ENCODE measurements at places on chromosomes 5 and 9.

DNA sequence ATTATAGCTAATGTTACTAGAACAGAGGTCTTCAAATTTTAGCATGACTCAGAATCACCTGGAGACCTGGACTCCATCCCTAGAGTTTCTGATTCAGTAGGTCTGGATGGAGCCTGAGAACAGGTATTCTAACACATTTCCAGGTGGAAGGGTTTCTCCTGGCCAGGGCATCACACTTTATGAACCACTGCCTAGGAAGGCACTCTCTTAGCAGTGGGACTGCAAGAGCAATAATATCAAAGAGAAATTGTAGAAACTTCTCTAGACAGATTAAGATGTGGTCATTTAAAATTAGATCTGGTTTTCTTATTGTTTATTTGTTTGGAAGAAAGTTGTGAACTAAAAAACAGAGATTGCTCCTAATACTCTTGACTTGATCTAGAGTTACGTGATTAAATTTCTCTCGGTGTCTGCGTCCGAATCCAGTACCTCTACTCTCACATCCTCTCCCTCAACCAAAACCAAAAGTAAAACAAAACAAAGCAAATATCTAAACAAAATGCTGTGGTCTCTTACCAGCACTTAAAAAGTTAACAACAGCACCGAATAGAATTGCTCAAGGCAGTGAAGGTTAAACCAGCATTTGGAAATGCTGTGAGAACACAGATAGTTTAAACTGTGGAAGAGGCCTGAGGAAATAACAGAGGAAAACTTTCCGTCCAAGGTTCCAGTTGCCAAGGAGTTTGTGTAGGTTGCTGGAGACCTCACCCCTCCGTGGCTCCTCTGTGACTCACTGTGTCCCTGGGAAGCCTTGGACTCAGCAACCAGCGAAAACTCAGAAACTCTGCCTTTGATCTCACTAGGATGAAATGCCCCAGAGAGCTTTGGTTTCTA lies 193.4 kb downstream of the ARRDC3 start:
- no peak for DNase-seq

DNA sequence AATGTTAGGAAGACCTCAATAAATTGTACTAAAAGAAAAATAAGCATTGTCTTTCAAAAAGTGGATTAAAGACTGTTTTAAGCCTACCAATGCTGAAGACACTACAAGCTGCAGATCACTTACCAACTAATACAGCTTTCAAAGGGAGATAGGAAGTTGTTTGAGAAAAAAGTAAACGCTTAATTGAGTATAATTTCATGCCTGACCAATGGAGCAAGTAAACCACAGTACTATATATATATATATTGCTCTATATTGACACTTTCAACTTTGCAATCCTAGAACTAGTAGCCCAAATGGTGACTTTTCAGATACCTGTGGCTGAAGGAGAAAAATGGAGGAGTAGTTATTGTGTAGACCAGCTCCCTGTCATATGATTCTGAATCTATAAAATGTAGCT lies 85.7 kb downstream of the FREM1 start:
- no peak for DNase-seq

DNA sequence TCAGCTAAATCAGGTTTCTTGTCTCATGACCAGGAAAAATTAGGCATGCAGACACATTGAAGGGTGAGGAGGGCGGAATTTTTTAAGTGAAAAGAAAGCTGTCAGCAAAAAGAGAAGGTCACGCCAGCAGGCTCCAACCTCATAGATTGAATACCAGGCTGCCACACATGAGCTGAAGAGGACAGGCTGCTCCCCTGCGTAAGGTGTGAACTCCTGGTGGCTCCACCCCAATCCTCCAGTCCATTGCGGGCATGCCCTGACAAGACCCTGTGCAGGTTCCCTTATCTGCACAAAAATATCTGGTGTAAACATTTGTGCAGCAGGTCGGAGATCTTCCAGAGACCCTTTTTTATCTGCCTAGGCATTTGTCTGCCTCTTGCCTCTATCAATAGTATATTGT lies 22.9 kb upstream of the TEX10 start:
- DNase-seq, result no peak

DNA sequence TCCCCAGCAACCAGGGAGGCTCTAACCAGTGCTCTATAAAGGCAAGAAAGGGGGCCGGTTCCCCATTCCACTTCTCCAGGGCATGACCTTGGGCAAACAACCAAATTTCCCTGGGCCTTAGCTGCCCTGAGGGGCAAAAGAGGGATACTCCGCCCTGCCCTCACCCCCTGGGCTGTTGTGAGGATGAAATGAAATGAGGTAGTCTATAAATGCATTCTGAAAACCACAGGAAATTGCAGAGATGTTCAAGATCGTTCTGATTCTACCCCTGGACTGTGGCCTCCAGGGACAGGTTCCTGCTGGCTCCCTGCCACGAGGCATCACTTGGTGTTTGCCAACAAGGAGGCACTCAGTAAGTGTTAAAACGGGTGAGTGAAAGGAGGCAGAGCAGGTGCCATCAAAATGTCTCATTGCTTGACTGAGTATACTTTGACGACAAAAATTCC lies 5.7 kb downstream of the RAPGEF1 start:
- DNase-seq, result no peak

- DNase-seq, result no peak
Measured at GRCh38 chr5:79992891-79993657, 2.0 kb upstream of the MTX3 start.

DNA sequence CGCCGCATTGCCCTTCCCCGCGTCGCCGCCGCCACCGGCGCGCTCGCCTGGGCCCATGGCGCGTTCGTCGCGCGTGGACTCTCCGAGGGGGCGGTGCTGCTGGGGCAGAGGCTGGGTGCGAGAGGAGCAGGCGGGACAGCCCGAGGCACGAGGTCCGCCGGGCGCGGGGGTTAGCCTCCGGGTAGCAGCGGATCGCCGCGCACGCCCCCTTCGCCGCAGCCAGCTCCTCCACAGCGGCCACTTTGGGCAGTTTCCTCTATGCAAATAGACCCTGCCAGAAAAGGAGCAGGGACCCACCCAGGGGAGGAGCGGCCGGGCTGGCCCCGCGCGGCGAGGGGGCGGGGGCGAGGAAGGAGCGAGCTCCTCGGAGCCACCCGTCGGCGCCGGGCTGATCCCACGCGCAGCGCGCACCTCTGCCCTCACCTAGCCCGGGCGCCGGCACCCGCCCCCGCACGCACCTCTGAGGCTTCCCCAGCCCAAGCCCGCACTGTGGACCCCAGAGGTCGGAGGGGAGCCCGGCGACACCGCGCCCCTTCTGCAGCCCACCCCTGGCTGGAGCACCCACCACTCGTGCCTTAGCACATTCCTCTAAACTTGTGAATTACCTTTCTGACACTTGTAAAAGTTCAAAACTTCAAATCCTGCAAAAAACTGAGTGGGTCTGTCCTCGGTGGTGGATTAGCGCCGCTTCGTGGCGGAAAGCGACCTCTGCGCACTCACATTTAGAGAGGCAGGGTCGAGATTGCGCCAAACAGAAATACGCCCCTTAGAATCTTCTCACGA lies at the start of gene COL23A1:
TSS of gene COL23A1 (minus strand) at position 253 of the 783 bp plus-strand sequence.
- DNase-seq, result no peak

DNA sequence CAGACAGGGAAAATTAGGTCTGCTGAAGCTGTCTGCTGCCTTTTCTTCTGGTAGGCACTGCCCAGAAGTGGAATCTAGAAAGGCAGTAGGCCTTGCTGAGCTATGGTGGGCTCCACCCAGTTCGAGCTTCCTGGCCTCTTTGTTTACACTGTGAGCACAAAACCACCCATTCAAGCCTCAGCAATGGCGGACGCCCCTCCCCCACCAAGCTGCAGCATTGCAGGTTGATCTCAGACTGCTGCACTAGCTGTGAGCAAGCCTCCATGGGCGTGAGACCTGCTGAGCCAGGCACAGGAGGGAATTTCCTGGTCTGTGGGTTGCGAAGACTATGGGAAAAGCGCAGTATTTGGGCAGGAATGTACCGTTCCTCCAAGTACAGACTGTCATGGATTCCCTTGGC lies 18.5 kb downstream of the AGTPBP1 start:
- no peak for DNase-seq

- DNase-seq, result no peak
Measured at GRCh38 chr5:141182248-141182647, at the start of gene PCDHB16. PCDHB16 (plus strand) TSS chr5:141182387; CDS start chr5:141182560, 173 bp downstream.

DNA sequence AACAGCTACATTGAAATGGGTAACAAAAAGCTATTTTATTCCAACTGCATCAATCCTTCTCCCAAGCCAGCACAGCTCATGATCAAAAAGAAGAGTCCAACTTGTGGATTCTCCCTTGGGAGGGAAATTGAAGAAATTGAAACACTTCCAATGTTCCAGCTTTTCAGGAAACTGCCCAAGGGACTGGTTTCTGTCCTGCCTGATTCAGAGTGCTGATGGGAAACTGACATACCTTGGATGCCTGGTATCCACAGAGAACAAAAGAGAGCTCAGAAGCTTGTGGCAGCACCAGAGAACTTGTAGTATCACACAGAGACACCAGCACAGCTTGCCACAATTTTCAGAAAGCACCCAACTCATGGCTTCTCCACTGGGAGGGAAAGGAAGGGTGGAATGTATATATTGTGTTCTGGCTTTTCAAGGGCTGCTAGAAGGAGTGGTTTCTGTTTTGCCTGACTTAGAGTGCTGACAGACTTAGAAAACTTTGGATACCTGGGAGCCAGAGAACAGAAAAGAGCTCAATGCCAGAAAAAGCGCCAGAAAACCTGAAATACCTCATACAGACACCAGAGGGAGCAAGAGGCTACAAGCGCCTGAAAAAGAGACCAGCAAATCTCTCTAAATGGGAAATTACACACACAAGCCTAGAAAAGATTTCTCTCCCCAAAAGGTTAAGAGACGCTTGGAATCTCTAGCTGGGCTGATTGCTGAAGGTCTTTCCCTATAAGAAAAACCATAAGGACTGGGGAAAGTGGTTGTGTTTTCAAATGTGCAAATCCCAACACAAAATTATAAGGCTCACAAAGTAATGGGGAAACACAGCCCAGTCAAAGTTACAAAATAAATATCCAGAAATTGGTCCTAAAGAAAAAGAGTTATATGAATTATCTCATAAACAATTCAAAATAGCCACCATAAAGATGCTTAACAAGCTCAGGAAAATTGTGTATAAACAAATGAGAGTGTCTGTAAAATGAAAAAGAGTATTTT lies 178.8 kb downstream of the SPOCK1 start:
- peak; percentile 27 for DNase-seq

DNA sequence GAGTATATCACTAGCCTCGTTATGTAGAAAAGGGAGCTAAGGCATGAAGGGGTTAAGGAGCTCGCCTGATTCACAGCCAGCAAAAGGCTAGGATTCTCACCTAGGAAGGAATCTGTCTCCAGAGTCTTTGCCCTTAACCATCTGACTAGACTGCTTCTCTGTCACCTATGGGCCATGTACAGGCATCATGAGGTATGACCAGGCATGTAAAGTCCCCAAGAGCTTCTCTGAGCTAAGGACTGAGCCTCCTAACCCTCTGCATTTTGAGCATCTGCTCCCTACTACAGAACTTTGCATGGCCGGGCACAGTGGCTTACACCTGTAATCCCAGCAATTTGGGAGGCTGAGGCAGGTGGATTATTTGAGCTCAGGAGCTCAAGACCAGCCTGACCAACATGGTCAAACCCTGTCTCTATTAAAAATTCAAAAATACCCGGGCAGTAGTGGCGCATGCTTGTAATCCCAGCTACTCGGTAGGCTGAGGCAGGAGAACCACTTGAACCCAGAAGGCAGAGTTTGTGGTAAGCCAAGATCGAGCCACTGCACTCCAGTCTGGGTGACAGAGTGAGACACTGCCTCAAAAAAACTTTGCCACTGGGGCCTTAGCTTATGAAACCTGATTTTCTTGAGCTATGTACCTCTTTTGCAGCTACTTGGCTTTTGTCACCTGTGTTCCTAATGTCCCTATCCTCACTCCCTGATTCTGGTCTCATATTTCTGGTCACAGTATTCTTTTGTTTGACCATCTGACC lies 33.2 kb upstream of the IL7R start:
- DNase-seq, result no peak

DNA sequence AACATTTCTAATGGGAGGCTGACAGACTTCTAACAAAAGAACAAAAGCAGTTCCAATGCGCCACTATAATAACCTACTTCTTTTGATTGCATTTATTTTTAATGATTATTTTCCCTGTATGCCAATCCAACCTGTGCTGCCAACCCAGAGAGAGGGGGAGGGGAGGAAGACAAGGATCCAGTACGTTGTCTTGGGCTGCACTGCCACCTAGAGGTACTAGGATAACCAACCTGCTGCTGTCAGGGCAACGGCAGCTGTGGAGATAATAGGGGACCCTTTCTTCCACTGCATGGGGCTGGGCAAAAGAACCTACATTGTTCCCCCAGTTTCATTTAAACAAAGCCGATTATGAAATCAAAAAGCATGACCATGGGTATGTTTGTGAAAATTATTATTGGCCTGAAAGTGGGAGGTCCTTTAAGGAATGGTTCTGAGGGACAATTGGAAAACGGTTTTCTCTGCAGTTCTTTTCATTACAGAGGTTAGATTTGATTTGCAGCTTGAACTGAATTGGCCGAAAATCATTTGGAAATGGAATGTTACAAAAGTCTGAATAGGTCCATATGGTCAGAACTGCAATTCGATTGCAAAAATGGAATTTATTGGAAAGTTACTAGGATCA lies 101.3 kb downstream of the RASEF start:
- peak; percentile 22 for DNase-seq

GRCh38 chr5:112275671-112276070 lies 143.4 kb downstream of the EPB41L4A start:
- DNase-seq, result no peak

- no peak for DNase-seq
Measured at GRCh38 chr5:107063511-107063910, 607.2 kb downstream of the EFNA5 start.

GRCh38 chr9:120974921-120975320 lies 48.3 kb upstream of the TRAF1 start:
- no peak for DNase-seq

- no peak for DNase-seq
Measured at GRCh38 chr9:95605101-95605500, 88.3 kb upstream of the PTCH1 start.

- DNase-seq, result no peak
Measured at GRCh38 chr5:132016721-132017250, 5.3 kb upstream of the ACSL6 start.
